Cortex of kidney (tissue), 1 donor: ENCODE measurements at places on chromosomes 4 and X.

DNA sequence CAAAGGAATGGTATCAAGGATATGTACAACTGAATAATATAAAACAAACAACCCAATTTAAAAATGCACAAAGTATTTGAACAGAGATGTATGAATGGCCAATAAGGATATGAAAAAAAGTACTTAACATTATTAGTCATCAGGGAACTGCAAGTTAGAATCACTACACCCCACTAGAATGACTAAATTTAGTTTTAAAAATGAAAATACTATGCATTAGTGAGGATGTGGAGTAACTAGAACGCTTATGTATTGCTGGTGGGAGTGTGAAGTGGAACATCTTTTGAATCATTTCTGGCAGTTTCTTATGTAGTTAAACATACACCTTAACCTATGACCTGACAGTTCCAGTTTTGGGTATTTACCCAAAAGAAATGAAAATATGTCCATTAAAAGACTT is 13.0 kb upstream of the SLC16A2 start:
- DNase-seq: no peak

DNA sequence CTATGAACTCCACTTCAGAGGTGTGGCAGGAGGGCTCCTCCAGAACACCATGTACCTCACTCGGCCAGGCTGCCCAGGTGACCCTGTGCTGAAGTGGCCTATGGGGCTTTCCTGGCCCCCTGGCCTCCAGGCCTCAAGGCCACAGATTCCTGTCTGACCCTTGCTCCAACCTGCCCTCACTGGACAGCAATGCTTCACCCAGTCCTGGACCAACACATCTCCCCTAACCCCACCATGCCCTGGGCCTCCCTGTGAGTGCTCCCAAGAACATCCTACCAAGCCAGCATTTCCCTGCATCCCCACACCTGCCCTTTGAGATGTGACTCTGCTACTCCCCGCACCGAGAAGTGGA is 10.5 kb downstream of the ZFYVE28 start:
- DNase-seq: no peak

- no peak for DNase-seq
Measured at GRCh38 chrX:22060415-22061280, 28.5 kb downstream of the PHEX start.

DNA sequence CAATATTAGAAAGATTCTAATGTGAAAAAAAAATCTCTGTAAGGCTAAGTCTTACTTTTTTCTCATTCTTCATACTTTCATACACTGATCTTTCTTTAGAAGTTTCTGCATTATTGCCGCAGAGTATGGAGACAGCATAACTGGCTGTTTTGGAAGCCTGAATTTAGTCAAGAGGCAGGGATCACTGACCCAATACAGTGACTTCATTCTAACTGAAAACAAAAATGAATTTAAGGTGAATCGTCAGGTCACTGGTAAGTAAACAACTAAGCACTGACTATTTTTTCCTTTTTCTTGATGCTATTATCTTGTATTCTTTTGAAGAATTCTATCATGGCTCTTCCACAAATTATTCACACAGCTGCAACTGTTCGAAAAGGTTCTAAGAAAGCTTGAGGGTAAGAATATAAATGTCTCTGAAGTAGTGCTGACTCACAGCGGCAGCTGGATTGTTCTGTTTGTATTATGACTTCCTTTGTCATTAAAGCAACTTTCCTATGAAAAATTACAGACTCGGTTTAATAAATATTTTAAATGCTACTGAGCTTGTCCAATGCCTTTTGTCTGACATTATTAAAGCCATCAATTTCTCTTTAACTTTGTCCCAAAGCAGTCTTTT is 609.3 kb downstream of the FSTL5 start:
- DNase-seq: no peak

DNA sequence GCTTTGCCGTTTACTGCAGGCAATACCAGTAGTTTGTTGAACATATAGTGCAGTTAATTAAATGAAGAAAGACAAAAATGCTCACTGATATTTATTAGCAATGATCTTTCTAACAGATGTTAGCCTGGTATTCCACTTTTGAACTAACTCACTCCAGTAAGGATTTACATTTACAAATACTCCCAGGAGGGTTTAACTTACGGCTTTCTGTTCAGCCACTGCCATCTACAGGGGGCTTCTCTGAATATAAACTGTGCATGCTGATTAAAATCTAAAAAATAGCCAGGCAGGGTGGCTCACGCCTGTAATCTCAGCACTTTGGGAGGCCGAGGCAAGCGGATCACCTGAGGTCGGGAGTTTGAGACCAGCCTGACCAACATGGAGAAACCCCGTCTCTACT is 2.2 kb upstream of the SRD5A3 start:
- DNase-seq: no peak

DNA sequence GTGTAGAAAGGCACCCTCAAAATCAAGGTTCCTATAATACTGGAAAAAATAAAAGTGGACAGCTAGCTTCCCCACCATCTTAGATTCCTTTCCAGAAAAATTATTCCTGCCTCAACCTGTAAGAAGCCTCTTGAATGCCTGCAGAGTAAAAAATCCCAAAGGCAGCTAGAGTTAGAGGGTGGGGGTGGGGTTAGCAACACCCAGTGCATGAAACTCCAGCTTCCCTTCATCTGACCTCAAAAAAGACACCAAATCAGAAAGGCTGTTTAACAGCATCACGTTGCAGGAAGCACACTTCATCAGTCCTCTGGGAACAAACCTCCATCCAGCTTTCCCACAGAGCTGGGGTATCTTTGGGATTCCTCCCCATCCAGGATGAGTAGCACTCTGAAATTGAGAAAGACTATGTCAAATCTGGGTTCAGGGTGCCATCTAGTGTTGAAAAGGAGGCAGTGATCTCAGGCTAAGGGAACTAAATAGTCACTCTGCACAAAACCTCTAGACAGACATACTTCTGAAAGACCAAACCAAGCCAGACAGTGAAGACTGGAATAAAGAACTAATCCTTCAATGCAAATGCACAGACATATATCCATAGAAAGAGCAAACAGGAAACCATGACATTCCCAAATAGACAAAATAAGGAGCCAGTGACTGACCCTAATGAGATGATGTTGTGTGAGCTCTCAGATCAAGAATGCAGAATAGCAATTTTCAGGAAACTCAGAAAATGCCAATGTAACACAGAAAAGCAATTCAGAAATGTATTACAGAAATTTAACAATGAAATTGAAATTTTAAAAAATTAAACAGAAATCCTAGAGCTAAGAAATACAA is 97.9 kb downstream of the ARHGEF9 start:
- DNase-seq: no peak

DNA sequence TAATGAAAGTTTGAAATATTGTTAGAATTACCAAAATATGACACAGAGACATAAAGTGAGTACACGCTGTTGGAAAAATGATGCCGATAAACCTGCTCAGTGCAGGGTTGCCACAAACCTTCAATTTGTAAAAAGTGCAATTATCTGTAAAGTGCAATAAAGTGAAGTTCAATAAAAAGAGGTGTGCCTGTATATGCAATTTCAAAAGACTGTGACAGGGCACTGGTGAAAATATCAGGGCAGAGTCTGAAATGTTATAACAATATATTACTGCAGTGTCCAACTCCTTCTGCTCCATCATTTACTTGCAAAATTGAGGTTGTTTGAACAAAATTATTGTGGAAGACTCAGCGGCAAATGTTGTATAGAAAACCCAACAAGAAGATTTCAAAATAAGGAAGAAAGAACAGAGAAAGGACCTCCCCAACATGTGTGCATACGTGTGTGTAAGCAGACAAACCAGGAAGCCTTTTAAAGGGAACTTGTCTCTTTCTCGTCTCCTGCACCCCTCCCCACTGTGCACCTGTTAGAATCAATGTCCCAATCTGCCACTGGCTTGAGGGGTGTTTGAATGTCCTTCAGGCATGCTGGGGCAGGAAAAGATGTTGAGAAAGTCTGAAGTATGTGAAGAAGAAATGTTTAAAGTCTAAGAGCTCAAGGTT is 96.2 kb downstream of the MAOB start:
- no peak for DNase-seq

DNA sequence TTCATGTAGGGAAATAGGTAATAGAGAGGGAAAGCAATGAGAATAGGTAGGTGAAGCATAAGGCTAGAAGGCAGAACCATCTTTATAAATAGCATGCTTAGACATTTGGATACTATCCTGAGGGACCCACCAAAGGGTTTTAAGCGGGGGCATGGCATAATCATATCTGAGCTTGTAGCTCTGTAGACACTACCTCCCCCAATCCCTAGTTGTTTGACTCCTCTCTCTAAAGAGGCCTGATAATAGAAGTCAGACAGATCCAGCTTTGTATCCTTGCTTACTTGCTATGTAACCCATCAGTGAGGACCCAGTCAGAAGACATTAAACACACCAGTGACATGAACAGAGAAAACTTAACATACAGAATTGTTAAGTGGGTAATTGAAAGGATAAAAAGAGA is 58.7 kb downstream of the SCFD2 start:
- DNase-seq: no peak

DNA sequence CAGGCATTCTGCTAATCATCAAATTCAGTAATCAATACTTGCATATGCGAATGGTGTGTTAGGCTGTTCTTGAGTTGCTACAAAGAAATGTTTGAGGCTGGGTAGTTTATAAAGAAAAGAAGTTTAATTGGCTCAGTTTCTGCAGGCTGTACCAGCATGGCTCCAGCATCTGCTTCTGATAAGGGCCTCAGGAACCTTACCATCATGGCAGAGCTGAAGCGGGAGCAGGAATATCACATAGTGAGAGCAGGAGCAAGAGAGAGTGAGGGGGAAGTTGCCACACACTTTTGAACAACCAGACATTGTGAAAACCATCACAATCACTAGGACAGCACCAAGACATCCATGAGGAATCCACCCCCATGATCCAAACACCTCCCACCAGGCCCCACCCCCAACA is 344.7 kb upstream of the FAM241A start:
- DNase-seq: no peak

GRCh38 chr4:183435803-183436202 is 8.6 kb upstream of the CDKN2AIP start:
- DNase-seq: no peak

DNA sequence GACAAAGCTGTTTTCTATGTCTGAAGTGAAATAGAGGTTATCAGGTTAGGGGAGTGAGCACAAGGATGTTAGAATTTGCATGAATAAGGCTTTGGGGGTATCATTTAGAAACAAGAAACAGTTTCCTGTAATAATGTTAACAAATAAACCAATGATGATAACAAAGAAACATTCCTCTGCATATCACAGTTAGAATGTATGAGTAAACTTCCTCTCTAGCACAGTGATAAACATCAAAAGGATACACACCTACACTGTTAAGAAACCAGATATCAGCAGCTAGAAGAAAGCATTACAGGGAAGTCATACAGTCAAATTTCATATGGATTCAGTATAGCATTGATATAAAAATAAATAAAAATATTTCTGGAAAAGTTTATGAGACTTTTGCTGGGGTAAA is 340.0 kb upstream of the MAGEB16 start:
- DNase-seq: no peak

GRCh38 chr4:118417325-118417724 is 64.5 kb upstream of the PRSS12 start:
- DNase-seq: no peak

- no peak for DNase-seq
Measured at GRCh38 chr4:26060286-26060685, 146.3 kb downstream of the SMIM20 start.

- no peak for DNase-seq
Measured at GRCh38 chr4:81635739-81636138, 164.0 kb upstream of the RASGEF1B start.

GRCh38 chr4:5284517-5284916 is 233.2 kb downstream of the STK32B start:
- no peak for DNase-seq

GRCh38 chr4:31045724-31046318 is 325.7 kb downstream of the PCDH7 start:
- no peak for DNase-seq

GRCh38 chr4:36196145-36196913 is 48.0 kb downstream of the ARAP2 start:
- DNase-seq: no peak

DNA sequence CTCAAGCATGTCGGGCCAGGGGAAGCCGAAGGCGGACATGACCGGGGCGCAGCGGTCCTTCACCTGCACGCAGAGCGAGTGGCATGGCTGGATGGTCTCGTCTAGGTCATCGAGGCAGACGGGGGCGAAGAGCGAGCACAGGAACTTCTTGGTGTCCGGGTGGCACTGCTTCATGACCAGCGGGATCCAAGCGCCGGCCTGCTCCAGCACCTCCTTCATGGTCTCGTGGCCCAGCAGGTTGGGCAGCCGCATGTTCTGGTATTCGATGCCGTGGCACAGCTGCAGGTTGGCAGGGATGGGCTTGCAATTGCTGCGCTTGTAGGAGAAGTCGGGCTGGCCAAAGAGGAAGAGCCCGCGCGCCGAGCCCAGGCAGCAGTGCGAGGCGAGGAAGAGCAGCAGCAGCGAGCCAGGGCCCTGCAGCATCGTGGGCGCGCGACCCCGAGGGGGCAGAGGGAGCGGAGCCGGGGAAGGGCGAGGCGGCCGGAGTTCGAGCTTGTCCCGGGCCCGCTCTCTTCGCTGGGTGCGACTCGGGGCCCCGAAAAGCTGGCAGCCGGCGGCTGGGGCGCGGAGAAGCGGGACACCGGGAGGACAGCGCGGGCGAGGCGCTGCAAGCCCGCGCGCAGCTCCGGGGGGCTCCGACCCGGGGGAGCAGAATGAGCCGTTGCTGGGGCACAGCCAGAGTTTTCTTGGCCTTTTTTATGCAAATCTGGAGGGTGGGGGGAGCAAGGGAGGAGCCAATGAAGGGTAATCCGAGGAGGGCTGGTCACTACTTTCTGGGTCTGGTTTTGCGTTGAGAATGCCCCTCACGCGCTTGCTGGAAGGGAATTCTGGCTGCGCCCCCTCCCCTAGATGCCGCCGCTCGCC is at the start of gene SFRP2:
Gene SFRP2 (minus strand): TSS at position 671 of the 864 bp plus-strand sequence. CDS start 248 bp downstream, at position 423.
- DNase-seq: no peak

- DNase-seq: no peak
Measured at GRCh38 chr4:184558996-184559395, 84.6 kb upstream of the IRF2 start.

DNA sequence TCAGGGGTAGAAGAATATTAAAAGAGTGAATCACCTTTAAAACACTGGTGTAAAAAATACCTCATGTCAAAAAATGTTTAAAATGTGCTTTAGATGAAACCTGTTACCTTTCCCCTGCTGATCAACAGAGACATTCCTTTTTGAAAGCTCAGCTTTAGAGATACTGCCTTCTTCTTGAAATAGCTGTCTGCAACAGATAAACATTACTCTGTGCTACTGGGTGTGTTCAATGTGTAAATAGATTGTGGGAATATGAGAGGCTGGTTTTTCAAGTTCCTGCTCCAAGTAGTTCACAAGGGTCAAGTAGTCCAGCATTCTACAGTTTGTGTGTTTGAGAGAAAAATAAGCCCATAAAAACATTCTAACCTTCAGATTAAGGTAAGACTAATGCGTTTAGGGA is at the start of gene SYTL5:
Gene SYTL5 (plus strand): TSS at position 263 of the 400 bp plus-strand sequence. CDS start 27,337 bp downstream, outside the sequence.
- no peak for DNase-seq

- DNase-seq: no peak
Measured at GRCh38 chr4:73964862-73965611, 16.8 kb downstream of the PF4 start.

DNA sequence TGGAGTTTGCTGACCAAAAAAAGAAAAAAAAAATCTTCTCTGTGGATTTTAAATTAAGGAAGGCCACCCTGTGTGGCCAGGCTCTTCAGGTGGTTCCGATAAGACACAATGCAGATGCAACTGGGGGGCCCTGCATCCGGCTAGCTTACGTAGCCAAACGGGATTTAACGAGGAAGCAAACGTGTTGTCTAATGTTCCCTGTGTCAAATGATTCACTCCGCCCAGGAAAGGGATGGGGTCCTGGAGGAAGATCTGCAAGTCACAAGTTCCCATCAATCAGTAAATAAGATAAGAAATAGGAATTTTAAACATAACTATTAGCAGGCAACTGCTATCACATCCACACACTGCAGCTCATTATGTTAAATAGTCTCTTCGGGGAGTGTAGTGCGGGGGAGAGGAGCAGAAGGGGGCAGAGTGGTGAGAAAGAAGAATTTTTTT is 216.4 kb upstream of the GYPA start:
- DNase-seq: no peak
